Renal cortical epithelial cell (primary cell): ENCODE measurements at places on chromosomes 2 and 18. TPM values are rescaled to one million over a fixed set of nuclear protein-coding genes. Genes with fewer than 3 reads are reported as not detected.

GRCh38 chr2:134601264-134601663, 117.5 kb downstream of the TMEM163 start:
- DNase-seq: no peak

- DNase-seq: no peak
Observed at GRCh38 chr18:11671156-11671555, 17.9 kb upstream of the GNAL start.

NTSR2 gene
- total RNA-seq: not detected in 2 replicates

MRPL44 gene
- 48.8 and 48.9 TPM in 2 replicates for total RNA-seq

KATNAL2 gene
- 0.52 and 10.3 TPM in 2 replicates for total RNA-seq

RAD51AP2 gene
- under 0.01 TPM in 1 of 2 replicates, not detected in the other for total RNA-seq

DNA sequence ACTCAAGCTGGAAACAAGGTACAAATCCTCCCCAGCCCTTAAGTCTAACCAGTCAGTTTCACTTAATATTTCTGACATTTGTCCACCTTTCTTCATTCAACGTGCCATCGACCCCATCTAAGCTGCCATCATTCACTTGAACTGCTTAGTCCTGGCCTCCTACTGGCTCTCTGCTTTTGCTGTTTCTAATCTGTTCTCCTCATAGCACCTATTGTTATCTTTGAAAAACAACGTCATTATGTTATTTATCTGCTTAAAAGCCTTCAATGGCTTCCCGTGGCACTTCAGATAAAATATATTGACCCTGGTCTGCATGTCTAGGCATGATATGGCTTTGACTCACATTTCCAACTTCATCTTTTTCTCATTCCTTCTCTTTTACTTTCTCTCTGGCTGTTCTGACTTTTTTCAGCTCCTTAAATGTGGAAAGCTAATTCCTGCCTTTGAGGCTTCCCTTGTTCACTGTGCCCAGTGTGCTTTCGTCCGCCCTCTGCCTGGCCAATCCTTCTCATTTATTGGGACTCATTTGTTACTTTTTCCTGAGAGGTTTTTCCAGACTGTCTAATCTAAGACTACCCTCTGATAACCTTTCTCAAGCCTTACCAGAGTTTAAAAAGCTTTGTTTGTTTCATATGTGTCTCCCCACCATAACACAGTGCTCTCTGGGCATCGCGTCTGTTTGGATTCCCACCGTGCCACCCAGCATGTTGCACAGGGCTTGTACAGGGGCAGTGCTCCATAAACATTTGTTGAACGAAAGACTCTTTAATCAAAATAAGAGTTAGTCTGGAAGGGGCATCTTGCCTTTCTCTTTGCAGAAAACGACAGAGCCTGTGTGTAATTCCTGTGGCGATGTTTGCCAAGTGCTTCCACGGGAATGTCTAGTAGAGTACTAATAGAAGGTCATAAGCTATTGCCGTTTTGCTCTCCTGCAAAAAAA, 183.9 kb downstream of the FMNL2 start:
- no peak for DNase-seq

CRYGC gene
- total RNA-seq: not detected in 2 replicates
